Activated T-helper 1 cell treated with anti-CD3 and anti-CD28 coated beads, Interleukin-12 subunit alpha, Interleukin-12 subunit beta, Interleukin-2, Interleukin-4 antibody, amounts not matched to agents 30 ng/mL and 10 ng/mL and 1 ng/mL, durations not matched to agents 14 hours and 24 hours and 36 hours (primary cell): ENCODE measurements at places on chromosomes 1 and 21.

DNA sequence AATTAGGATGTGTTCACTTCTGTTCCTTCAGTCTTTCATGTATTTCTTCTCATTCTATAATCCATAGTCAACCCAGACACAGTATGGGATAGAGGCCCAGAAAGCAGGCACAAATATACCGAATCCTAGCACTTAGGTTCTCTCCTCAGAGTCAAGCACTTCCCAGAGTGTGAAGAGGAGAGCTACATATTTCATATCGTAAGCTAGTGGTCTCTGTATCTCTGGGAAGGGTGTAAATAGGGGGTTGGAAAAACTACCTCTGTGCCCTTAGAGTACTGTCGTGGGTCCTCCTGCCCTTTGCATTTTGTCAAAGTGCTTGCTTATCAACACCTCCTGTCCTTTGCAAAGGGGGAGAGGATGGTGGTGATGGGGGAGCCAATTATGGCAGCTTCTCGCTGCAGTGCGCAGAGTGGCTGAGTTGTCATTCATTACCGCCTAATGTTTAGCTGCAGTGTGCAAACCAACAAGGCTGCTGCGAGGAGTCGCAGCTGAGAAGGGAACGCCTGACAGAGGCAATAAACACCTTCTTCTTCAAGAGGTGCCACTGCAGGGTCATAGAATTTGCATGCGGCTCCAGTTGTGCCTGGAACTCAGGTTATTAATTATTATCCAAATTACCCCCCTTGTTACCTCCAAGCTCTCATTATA is 182.7 kb downstream of the NUF2 start:
- no peak for DNase-seq

DNA sequence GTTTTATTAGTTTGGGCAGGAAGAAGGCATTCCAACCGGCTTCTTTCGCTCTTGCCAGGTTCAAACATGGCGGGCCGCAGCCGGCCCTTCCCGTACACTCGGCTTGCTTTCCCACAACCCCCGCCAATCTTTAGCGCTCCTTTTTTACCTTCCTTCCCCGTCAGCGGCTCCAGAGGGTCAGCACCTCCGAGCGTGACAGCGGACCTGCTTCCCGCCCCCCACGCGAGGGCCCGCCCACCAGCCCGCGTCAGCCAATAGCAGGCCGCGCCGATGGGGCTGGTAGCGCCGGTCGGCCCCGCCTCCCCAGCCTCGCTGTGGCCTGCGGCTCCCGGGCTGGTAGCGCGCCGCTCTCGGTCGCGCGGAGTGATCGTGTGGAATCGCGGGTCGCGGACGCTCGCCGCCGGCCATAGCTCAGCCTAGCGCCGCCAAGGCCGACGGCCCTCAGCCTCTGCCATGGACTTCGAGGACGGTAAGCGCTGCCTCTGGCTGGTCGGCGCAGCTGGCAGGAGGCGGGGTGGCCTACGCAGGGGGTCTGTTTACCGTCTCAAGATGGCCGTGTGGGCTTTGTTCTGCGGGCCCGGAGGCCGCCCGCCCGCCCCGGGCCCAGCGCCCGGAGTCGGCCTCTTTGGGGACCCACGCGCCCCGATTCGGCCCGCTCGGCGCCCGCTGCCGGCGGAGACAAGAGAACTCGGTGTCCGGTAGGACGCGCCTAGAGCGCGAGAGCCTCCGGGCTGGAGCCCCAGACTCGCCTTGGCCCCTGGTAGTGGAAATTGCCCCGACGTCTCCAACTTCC is at the start of gene ZNF326:
TSS of gene ZNF326 (plus strand) at position 306 of the 793 bp plus-strand sequence. CDS start at position 454, 148 bp downstream.
- DNase-seq, result peak; percentile 93

GRCh38 chr1:6002714-6003501 is 10.7 kb upstream of the NPHP4 start:
- DNase-seq, result no peak

DNA sequence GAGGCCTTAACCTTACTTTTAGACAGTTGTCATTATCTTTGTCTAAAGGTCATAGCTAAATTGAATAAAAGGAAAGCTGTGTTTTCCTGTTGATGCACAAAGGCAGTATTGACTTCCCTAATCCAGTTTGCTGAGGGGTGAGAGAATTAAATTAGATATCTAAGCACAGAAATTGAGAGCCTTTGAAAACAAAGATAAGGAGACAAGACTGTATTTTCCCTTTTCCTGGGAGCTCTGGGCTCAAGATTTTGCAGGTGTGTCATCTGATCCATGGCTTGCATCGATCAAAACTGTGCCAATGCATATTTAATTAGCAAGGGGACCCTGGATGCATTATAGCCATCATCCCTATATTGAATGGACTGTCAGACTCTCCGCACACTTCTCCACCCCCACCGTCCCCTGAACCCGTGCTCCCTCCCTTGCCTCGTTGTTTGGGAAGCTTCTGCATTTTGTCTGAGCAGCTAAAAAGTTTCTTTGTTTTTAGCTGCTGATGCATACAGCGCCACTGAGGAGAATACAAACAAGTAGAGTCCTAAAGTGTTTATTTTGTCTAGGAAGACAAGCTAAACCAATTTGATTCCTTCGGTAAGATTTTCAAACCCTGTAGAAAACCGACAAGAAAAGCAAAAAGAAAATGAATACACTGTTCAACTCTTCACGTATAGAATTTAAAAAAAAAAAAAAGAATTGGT is 186.3 kb downstream of the NFIA start:
- no peak for DNase-seq

DNA sequence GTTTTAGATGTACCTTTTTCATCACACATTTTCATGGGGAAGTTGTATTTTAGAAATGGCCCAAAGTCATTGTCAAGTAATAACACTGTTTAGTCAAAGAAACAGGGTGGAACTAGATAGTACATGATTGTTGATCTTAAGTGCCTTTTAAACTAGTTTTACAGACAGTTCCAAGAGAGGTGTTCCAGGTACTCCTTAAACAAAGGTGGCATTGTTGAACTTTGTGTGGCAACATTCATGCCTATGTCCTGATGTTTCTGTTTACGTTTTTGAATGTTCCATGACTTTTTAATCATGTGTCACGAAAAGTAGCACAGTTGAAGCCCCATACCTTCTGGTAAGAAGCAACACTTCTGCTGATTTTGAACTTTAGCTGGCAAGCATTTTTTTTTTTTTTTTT is 9.1 kb upstream of the SH3D21 start:
- DNase-seq, result no peak

DNA sequence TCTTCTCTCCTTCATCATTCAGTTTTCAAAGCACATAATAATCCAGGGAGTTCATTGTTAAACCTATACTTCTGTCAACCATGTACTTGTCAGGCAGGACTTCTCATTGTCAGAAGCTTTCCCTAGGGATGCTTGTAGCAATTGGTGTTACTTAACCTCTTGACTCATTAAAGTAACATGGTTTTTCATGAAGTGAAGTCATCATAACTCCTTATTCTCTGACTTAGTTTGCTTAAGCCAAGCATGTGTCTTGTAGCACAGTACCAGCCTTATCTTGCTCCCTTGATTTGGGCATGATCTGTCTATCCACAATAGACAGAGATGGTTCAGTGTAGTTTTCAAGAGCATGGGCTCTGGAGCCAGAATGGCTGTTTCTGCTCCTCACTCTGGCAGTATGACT is 45.3 kb downstream of the LRIG2 start:
- DNase-seq, result no peak

- no peak for DNase-seq
These were observed 321.0 kb downstream of the PLPP3 start for GRCh38 chr1:56258371-56258770.

DNA sequence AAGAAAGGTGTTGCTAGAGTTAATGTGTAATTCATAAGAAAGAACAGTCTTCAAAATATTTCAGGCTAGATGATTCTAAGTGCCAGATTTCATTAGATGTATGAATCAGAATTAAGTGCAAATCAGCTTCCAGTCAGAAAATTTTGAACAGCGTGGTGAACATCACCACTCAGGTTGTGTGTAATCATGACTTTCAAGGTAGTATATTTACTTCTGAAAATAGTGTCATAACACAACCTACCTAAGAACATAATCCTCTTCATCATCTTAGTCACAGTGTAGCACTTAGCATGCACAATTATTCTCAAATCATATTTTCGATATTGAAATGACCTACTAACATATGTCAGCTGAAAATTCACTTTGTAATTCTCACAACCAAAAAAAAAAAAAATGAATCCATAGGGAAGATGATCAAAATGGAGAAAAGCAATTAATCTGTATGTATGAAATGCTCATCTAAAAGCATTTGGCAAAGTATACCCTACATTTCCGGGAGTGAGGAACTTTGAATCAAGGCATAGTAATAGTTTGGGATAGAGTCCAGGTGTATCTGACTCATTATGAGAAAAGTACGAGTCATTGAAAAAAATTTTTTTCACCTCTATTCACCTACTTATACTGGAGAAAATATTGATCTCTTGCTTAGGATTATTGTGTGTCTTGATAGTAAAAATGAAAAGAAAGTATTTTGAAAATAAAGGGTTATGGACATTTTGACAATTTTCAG is 221.8 kb upstream of the CHRM3 start:
- no peak for DNase-seq

GRCh38 chr1:9129266-9130041 is 552 bp upstream of the GPR157 start:
- DNase-seq, result peak; percentile 72

GRCh38 chr1:242008826-242009495 is 10.1 kb upstream of the MAP1LC3C start:
- no peak for DNase-seq

- no peak for DNase-seq
These were observed 1.4 kb upstream of the KRTAP10-2 start for GRCh38 chr21:44552681-44553080.

DNA sequence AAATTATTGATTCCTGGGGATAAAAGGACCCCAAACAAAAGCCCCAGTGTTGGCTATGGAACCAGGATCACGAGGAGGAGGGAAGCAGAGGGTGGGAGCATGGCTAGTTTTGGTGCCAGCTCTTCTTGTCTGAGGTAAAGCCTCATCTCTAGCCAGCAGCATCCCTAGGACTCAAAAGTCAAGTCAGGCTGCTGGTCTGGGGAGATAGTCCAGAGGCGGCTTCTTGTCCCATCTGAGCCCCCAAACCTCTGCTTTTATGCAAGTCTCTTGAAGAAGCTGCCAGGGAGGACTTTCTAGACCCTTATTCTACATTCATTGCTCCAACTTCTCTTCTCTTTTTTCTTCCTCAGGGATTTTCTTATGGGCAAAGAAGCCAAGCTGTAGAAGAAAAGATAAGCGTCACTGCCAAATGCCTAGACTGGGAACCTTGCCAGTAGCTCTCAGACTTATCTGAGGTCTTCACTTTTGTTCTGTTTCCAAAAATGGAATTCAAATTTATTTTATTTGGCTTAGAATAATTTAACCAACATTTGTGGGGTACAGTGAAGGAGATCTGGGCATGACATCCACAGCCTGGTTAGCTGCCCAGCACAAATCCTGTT is 6.9 kb upstream of the ANKRD35 start:
- no peak for DNase-seq

GRCh38 chr1:175600721-175601440 is 142.5 kb downstream of the TNR start:
- peak; percentile 29 for DNase-seq

- DNase-seq, result no peak
These were observed 5.4 kb upstream of the NTNG1 start for GRCh38 chr1:107135463-107135862.

- no peak for DNase-seq
These were observed 1.3 kb downstream of the USP1 start for GRCh38 chr1:62438163-62438562.

- DNase-seq, result no peak
These were observed 86.4 kb downstream of the RGL1 start for GRCh38 chr1:183891158-183891856.

DNA sequence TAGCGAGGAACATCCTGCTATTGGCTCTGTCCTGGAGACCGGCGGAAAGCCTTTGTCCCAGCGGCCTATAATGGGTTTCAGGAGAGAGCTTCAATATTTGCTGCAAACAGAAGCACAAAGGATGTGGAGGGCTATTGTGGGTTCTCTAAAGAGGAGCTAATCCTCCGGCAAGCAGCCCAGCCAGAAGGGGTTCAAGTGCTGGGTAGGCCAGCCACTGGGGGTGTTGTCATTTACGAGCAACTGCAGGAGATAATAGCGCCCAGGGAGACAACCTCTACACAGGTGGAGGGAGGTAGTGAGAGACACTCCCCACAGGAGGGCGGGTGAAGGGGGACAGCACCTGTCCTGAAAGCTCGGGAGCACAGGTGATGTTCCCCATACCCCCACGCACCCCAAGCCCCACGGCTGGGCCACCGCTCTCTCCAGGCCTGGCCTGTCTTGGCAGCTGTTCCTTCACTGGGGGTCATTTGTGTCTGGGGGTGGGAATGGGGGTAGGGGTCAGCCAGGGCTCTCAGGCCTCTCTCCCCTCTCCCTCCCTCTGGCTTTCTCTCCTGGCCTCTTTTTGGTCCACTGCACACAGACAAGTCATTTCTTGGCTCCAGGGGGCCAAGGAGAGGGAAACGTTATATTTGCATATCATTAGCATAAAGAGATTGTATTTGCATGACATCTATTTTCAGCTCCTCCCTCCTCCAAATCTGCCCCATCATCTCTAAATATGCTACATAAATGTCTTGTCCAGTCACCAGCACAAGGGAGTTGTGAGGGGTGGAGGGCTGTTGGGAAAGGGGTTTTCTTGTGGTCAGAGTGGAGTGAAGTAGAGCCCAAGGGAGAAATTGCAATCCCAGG is 22.0 kb upstream of the SLC26A9 start:
- DNase-seq, result no peak

- DNase-seq, result no peak
These were observed 53.6 kb upstream of the MAP10 start for GRCh38 chr1:232751393-232752140.

GRCh38 chr1:55399346-55399745 is 184.2 kb upstream of the USP24 start:
- DNase-seq, result no peak

DNA sequence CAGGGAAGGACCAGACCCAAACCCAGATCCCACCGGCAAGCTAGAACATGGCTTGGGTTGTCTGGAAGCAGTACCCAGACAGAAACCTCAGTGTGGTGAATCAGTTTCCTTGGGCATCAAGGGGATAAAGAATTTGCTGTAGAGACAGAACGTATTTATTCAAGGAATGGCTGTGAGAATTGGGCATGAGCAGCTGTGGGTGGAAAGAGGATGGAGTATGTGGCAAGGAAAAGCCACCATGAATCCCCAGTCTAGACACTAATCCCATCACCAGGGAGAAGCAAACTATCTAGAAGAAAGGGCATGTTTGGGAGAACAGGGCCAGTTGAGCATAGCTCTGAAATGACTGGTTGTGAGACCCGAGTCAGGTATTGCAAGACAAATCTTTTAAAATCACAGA is 109.2 kb downstream of the TOMM20 start:
- no peak for DNase-seq

DNA sequence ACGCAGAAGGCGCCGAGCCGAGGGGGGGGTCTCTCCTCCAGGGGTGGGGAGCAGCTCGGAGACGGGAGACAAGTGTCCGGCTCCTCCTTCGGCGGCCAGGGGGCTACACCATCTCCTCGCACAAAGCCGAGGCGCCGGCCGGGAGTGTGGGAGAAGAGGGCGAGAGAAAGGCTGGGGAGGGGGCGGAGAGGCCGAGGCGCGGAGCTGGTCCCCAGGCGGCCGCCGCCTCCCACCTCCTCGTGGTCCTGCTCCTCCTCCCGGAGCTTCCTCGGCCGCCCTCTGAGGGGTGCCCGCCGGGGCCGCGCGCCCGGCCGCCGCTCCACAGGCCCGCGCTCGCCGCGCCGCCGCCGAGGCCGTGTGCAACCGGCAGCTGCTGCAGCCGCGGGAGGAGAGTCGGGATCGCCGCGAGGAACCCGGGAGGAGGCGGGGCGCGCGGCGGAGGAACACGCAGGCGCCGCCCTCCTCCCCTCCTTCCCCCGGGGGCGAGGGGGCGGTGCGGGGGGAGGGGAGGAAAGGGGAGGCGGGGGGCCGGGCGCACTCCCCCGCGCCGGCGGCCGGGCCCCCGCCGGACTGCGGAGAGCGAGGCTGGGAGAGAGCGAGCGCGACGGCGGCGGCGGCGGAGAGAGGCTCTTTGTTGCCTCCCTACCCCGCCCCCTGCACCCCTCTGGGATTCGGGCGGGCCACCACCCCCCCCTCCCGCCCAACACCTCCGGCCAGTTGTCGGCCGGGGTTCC is at the start of gene ENAH:
TSS of gene ENAH (minus strand) at position 395 of the 734 bp plus-strand sequence. CDS start 433 bp downstream, outside the sequence.
- peak; percentile 12 for DNase-seq
